Caudate nucleus (tissue), 63 donors: ENCODE measurements at places on chromosomes 7 and 10.

- no peak for DNase-seq
Measured at GRCh38 chr10:116470768-116471415, 43.2 kb downstream of the PNLIPRP3 start.

DNA sequence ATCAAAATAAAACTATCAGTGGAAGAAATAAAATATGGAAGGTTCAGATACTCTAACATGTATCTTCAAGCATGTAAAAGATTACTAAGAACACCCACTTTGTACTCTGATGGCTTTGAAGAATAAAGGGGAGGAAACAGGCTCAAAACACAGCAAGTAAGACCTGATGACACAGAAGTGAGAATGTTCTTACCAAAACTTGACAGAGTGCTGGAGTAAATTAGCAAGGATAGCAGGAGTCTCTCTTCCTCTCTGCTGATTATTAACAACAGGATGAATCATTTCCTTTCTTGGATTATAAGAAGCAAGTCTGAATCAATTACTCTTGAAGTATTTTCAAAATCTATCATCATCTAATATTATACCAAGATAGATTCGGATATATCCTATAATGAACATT lies 47.5 kb downstream of the GLI3 start:
- DNase-seq: no peak

DNA sequence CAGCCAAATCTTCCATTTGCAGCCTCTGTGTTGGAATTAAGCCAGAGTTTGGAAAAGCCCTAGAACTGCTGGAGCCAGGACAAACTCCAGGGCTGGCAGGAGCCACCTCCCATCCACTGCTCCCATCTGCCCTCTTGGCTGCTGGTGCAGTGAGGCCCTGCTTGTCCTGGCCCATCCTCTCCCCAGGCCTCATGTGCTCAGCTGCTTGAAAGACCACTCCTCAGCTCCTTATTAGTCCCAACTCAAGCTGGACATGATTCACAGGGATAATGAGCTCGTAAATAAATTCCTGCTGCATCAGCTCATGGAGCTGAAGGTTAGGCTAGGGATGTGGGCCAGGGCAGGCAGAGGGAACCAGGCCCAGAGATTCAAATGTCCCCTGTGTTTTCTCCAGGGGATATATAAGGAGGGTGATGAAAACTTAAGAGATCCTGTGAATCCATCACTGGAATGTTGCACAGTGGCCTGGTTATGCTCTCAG lies 282.8 kb downstream of the RPS24 start:
- no peak for DNase-seq

DNA sequence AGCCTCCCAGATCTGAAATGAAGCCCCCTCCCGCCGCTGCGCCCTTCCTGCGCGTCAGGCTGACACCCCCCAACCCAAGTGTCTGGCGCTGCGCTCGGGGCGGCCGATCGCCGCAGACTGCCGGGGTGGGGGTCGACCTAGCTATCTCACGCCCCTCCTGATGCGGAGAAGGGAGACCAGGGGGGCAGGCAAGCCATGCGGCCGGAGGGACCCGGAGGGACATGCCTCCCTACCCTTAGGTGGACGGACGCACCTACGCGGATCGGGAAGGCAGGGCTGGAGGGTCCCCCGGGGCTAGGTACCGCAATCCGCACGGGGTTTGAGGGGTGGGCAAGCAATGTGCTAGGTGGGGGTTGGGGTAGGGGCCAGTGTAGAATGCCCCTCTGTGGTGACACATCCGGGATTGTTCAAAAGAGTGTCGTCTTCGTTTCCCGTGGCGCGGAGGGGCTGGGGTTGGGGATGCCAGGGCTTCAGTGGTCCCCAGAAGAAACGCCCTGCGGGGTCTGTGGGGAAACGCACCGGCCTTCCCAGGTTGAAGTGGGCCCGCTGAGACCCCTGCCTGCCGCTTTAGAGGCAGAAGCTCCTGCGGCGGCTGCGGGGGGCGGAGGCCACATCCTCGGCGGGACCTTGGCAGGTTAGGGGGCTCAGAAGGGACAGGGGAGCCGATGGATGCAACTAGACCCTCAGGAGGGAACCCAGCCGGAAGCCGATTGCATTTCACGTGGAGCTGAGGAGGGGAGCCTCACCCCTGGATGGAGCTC lies 913 bp downstream of the ADCYAP1R1 start:
- DNase-seq: no peak

GRCh38 chr10:97726636-97727178 lies 10.2 kb upstream of the ZFYVE27 start:
- DNase-seq: no peak

GRCh38 chr7:152867502-152867874 lies 107.9 kb downstream of the ACTR3B start:
- DNase-seq: no peak

DNA sequence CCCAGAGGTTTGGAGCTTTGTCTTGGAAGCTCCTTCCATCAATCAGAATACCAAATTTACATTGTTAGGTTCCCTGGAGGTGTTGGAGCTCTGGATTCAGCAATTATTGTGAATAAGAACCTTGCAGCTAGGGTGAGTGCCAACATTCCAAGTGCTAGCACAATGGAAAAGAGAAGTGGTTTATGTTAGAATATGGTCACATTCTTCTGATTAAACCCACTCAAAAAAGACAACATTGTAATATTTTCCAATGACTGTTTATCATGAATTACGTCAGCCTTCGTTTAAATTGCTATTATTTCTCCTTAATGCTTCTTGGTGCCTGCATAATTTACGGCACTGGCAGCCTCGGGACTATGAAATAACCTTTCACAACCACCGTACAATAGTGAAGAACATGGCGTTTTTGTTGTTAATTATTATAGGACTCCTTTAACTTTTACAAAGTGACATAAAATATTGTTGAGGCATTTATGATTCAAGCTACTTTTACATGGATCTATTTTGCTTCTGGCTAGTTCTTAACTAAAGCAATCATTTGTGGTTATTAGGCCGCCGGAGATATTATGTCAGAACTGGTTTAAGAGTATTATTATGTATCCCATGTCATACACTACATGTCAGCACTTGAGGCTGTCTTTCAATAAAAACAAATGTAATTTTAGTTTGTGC lies 117.7 kb downstream of the ARID5B start:
- DNase-seq: no peak

DNA sequence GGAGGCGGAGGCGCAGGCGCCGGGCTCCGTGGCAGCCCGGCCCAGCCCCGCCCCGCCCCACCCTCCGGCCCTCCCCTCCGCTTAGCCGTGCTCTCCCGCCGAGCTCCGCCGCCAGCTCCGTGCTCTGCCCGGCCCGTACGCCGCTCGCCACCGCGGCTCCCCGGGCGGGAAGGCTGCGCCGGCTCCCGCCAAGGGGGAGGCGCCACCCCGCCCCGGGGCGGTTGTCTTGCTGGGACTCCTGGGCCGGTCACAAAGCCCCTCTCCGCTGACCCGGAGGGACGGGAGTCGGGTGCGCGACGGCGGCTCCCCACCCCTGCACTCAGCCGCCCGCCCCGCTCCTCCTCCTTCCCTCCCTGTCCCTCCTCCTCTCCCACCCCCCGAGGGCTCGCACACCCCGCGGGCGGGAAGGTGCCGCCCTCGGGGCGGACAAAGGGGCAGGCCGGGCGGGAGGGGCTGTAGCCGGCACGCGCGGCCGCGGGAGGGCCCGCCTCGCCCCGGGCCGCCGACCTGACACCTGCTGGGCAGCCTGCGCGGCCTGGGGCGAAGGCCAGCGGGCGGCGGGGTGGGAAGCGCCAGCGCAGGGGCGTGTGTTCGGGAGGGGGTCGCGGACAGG lies 11.5 kb upstream of the SP8 start:
- no peak for DNase-seq

- no peak for DNase-seq
Measured at GRCh38 chr7:14414274-14414986, 425.0 kb upstream of the ETV1 start.

- no peak for DNase-seq
Measured at GRCh38 chr10:132704008-132704814, 81.7 kb downstream of the NKX6-2 start.
